ENCODE measurements at places on chromosomes 11 and 22.

- no peak for DNase-seq
Observed at GRCh38 chr22:50625131-50625567, 2.8 kb downstream of the ARSA start.

DNA sequence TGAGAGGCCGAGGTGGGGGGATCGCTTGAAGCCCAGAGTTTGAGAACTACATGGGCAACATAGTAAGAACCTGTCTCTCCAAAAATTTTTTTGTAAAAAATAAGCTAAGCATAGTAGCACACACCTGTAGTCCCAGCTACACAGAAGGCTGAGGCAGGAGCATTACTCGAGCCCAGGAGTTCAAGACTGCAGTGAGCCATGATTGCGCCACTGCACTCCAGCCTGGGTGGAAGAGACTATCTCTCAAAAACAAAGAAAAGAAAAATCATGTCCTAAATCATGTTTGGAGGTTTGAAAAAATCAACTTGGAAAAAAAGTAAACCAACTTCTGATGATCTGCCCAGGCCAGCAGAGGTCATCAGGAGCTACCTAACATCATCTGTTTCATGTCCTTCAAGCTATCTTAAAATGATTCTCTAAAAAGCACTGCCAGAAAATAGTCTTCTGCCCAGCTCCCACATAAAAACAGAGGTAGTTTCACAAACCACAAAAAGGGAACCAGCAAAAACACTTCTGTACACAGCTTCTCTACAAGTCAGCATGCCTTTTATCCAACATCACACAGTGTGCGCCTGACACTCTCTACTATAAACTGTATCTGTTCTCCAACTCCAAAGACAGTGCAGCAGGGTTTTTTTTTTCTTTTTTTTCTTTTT is 165.0 kb downstream of the SOX6 start:
- DNase-seq: no peak

DNA sequence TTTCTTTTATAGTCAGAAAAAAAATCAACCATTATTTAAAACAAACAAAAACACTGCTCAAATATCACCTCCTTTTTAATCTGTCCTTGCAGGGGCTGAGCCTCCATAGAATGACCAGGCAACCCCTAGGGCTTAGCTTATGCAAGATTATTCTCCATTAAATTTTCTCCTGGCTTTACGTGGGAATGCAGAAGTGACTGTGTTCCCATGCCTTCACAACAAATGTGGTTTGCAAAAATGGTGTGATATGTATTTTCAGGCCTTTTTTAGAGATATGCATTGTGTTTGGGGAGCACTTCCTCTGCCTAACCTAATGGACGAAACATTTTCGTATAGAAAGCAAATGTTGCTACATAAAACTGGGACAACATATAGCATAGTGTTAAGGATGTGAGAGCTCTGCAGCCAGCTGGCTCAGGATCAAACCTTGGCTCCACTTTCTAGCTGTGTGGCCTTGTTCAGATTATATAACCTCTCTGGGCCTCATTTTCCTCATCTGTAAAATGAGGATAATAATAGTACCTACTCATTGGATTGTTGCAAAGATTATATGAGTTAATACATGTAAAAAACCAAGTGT is 82.6 kb downstream of the PARVA start:
- no peak for DNase-seq

GRCh38 chr22:38153821-38154562 is 27.6 kb downstream of the PLA2G6 start:
- DNase-seq: no peak

- no peak for DNase-seq
Observed at GRCh38 chr11:62309991-62310390, 11.1 kb upstream of the SCGB1D4 start.

DNA sequence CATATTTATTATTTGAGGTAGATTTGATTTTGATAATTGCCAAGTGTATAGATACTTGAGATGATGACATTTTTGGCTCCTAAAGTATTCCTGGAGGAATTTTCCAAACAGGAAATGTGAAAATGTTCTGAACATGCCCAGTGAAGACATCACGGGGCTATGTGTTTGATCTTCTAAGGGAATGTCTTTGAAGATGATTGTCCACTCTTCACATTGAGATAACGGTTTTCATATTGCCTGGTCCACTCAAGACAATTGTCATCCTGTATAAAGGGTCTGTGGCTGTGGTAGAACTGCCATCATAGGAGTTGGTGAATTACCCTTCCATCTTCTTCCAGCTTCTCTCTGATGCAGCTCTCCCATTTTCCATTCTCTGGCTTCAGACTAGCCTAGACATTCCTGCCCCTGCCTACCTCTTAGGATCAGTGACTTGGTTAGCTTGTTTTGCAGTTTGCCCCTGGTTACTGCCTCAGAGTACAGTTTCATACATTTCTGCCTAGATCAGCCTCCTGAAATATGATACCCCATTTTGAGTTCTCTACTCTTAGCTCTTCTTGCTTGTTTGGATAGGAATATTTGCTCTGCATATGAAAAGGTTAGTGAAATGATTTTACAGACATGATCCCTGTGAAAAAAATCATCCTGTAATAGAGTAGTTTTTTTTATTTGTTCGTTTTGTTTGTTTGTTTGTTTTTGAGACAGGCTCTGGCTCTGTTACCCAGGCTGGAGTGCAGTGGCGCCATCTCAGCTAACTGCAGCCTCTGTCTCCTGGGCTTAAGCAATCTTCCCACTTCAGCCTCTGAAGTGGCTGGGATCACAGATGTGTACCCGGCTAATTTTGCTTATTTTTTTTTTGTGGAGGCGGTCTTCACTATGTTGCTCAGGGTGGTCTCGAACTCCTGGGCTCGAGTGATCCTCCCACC is 111.4 kb upstream of the SORL1-AS1 start:
- DNase-seq: no peak

- DNase-seq: no peak
Observed at GRCh38 chr22:25380122-25380747, 160.8 kb downstream of the CRYBB2 start.

DNA sequence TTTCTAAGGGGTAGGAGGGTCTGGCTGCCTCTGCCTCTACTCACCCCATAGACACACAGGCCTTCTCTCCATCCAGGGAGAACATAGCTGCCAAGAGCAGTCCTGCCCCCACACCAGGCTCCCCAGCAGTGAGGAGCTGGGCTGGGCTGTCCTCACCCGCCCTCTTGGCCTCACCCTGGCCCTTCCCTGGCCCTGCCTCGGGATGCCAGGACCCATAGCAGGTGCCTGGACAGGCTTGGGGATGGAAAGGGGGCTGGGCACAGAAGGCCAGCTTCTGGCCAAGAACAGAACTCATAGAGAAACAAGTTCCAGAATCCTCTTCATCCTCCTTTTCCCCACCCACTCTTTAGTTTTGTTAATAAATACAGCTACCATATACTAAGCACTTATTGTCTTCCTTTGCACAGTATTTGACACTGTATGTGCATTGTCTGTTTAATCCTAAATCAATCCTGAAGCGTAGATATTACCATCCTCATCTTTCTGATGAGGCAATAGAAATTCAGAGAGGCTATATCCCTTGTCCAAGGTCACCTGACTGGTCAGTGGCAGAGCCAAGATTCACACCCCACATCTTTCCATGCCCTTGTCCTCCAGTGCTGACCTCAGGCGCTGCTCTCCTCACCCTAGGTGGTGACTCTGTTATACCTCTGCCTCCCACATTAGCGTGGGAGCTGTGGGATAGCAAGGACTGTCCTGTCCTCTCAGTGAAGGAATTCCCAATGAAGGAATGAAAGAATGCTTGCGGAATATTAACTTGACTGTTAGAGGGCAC is 22.0 kb upstream of the MYOD1 start:
- no peak for DNase-seq

DNA sequence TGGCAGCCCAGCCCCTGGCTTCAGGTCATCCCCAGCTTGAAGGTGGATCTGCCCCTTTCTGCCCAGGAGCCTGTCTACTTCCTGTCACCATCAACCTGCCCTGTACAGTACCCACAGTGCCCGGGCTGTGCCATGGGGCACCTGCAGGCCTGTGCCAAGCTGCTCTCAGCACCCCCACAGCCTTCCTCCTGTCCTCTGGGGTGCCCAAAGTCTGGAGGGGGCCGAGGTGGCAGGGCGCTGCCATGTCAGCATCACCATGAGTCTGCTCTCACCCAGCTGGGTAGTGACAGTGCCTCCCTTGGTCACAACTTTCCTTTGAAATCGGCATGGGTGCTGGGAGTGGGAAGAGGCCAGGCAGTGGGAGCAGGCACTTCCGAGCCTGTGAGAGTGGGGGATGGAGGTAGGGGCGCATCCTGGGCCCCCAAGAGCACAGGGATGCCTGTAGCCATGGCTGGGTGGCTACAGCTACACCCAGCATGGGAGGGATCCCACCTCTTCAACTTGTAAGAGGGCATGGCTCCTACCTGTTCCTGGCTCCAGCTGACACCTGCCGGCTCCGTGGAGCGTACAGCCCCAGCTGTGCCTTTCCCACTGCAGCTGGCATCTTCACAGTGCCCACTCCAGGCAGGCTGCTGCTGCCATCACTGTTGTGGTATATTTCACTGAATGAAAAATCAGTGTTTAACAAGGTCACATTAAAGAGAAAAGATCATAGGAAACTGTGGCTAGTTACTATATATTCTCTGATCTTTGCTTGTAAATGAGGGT is 42.9 kb downstream of the RNF169 start:
- DNase-seq: no peak

DNA sequence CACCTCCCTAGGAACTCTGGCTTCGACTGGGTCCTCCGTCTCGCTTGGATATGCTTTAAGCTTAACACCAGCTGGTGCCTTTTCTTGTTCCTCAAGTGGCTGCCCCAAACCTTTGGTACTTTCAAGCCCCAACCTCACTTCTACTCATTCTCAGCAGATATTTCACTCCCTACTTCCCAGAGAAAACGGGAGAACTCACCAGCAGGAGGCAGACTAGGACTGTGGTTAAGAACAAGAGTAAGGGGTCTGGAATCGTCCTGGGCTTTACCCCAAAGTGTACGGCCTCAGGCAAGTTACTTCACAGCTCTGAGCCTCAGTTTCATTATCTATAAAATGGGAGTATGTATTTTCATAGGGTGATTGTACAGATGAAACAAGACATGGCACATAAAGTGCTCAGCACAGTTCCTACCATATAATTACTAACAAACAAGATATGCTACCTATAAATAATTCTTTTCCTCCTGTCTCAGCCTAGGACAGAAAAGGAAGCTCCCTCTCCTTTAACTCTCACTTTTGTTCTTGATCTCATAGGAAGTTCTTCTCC is 37.8 kb downstream of the PAMR1 start:
- no peak for DNase-seq

DNA sequence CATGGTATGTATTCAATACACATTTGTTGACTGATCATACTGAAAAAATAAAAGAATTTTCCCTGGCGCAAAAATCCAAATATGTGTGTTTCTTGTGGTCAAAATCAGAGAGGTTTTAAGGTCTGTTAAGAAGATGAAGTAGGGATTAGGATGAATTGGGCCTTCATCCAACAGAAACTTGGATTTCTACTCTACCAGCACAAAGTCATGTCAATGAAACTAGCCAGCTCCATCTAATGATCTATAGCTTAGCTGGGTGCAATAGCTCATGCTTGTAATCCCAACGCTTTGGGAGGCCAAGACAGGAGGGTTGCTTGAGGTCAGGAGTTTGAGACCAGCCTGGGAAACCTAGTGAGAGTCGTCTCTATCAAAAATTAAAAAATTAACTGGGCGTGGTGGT is 65.5 kb downstream of the USP35 start:
- DNase-seq: no peak

DNA sequence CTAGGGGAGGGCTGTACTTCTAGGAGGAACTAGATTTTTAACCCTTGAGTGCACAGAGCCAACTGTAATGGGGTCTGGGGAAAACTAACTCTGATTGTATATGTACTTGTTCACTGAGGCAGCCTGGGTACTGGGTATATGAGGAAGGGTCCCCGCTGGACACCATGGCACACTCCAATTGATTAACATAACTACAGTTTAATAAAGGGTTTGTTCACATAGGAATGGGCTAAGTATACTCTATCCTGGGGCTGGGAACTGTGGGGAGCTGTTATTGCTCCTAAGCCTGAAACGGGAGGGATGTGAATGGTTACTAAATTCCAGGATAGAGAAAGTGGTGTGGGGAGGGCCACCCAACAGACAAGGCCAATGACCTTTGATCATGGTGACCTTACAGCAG is 67.6 kb downstream of the PARVA start:
- no peak for DNase-seq

GRCh38 chr22:24434471-24435322 is 7.3 kb downstream of the ADORA2A start:
- DNase-seq: no peak

DNA sequence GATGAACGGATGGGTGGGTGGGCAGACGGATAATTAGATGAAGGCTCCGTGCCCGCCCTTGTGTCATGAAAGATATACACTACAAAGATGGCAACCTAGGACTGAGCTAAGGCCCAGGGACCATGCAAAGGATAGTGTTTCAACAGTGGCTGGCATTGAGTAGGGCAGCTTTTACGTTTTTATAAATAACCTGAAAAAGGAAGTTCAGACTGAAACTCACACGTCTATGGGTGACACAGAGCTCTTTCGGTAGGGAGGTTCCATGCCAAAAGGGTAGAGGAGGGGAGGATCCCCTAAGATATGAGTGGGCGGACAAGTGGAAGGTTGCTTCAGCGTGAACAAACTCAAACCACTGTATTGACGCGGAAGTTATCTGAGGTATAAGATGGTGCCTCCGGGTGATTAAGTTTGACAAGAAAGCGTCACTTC is 90.5 kb downstream of the UBASH3B start:
- DNase-seq: no peak

DNA sequence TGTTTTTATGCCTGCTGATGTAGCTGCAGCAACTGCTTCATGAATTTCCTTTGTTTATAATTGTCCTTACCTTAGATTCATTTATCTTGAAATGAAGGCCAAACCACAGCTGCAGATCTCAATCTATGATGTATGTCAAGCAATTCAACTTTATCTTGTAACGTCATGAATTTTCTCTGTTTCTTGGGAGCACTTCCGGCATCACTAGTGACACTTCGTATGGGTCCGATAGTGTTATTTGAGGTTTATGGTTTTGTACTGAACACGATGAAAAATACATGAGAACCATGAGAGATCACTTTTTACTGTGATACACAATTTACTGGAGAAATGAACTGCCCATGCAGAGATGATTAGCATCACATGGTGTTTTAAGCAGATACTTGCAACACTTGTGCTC is 98.5 kb downstream of the CSTPP1 start:
- DNase-seq: no peak

- no peak for DNase-seq
Observed at GRCh38 chr11:118056806-118057205, 20.1 kb upstream of the TMPRSS4 start.

- no peak for DNase-seq
Observed at GRCh38 chr22:31628362-31628761, 33.7 kb downstream of the PISD start.

DNA sequence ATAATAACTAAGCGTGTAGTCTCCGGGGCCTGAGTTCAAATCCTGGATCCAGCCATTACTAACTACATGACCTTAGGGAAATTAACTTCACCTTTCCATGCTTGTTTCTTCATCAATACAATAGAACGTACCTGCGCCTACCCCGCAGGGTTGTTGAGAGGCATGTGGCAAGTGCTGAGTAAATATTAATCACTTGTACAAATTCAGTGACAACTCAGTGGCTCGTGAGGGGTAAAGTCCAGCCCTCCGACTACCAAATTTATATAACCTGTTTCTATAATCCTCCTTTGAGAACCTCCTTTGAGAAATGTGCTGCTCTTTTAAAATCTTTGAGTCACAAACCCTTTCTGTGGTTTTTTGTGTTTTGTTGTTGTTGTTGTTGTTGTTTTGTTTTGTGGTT is 49.8 kb downstream of the FEZ1 start:
- DNase-seq: no peak
